ENCODE measurements at places on chromosomes 2 and 18.
A peak's percentile ranks its signal among the peaks of the same experiment; 100 is the strongest.

DNA sequence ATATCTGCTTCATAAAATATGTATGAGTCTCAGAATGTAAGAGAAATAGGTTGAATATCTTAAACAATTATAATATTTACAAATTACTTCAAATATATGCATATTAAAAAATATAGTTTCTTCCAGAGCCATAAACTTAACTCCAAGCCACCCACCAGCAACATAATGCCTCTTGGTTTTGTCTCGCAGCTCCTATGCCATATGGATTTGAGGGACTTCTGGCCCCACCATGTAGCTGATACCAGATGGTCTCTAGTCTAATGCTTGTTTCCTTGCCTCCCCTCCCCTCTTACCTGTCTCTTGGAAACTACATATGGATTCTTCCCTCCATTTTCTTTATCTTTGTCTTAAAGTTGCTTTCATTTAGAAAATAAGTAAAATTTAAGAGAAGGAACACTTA is 114.3 kb downstream of the GCA start:
- no peak for DNase-seq

- DNase-seq, result no peak
These were observed 34.9 kb upstream of the PLA2R1 start for GRCh38 chr2:160097326-160097725.

- no peak for DNase-seq
These were observed 448.1 kb downstream of the DCDC2C start for GRCh38 chr2:4151521-4151920.

DNA sequence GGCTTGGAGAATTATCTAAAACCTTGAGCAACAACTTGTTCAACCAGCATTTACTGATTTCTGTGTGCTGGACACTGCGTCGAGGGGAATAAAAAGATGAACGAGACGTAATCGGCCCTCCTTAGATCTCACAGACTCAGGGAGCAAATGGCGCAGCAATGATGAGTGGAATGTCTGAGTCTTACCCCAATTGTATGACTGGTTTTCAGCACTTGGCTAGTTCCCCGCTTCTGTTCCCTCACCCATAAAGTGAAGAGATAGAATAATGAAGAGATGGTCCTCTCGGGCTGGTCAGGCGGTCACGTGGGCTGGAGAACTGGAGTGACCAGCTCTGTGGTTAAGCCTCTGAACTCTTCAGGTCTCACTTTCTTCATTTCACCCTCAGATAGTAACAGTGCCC is 17.3 kb upstream of the GATA6 start:
- no peak for DNase-seq

- no peak for DNase-seq
These were observed 61.2 kb upstream of the RBBP8 start for GRCh38 chr18:22871809-22872525.

DNA sequence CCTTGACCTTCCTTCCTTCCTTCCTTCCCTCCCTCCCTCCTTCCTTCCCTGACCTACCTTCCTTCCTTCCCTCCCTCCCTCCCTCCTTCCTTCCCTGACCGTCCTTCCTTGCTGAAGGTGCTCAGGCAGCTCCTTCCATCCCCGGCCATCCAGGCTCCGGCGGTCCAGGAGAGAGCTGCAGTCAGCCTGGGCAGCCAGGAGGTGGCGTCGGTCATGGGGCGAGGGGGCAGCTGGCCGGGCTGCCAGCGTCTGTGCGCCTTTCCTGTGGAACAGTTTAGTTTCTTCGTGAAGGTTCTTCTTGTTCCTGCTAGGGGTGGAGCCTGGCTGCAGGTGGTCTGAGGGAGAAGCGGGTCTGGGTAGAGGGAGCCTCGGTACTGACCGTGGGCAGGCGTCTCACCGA is 15.7 kb downstream of the GPR35 start:
- peak; percentile 8 for DNase-seq

DNA sequence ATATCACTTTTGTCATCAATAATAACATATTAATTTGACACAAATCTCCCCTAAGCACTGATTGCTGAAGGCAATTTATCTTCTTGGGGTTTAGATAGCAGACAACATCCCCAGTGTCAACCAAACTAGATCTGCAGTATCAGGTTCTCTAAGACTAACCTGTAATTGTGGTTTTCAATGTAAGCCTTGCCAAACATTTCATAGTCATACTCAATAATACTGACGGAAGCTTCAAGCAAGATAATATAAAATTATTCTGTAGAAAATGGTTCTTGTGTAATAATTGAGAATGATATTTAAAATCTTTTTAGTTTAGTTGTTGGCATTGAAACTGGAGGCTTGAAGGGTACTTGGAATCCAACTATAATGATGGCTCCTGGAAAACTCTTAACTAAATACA is 186.3 kb downstream of the RIT2 start:
- DNase-seq, result no peak

- no peak for DNase-seq
These were observed 31.9 kb upstream of the REG3G start for GRCh38 chr2:78993518-78994148.

GRCh38 chr18:62617793-62618591 is 95.2 kb downstream of the ZCCHC2 start:
- no peak for DNase-seq

DNA sequence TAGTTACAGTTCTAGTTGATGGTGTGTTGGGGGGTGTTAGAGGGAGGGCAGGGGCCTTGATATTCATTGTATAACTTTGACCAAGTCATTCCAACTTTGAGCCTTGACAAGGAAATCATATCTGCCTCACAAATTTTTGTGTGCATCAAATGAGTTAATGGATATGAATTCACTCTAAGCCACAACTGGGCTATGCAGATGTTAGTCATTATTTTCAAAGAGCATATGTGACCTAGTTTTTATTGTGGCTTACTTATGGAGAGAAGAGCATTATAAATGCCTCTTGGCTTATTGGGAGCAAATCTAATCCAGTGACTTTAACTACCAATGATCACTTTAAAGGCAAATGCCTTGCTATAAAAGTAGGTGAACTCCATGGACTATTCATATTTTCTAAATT is 250.2 kb downstream of the LPIN1 start:
- DNase-seq, result no peak

- DNase-seq, result no peak
These were observed 136.9 kb downstream of the SLC4A10 start for GRCh38 chr2:161761160-161761559.

DNA sequence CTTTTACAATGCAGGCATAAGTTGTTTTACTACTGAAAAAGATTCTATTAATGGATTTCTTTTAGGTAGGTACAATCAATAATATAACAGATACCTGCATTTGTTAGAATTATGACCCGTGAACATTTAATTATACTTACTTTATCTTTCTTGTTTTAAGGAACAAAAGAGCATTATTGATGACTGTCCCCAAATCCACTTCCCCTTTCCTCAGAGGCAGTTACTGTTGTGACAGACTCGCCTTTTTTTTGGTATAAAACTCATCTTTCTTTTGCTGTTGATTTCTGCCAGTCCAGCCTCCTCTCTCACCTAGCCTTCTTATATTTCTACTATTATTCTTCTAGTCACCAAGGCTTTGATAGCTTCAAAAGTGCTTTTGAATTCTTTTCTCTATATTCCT is 12.1 kb downstream of the ACTR3 start:
- no peak for DNase-seq

DNA sequence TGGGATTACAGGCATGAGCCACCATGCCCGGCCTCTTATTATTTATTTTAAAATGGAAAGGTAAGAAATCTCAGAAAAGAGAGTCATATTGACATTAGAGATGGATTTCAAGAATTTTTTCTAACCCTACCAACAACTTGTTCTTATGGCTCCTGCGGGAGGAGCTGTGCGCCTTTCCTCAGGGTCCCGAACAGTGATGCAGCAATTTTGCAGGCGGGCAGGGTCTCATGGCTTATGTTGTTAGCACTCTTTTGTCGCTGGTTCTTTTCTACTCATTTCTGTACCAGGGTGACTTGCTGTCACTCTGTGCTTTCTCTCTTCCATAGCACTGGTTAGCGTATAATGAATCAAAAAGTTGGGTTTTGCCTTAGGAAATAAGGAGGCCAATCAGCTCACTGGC is 148.8 kb upstream of the DLGAP1 start:
- no peak for DNase-seq

DNA sequence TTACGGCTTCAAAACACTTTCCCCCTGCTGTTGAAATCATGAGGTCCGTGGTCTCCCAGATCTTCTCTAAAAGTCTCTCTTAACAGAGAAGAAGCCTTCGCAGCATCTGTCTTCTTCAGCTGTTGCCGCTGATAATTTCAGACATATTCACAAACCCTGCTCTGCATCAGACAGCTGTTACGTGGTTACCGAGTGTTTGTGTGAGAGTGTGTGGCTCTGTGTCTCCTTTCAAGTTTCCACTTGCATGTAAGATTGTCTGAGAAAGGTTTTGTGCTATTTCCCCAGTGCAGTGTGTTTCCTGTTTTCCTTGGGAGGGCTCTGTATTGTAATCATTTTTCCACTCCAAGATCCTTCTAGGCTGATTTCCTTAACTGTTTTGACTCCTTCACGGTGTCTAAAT is 32.8 kb downstream of the MAIP1 start:
- no peak for DNase-seq

DNA sequence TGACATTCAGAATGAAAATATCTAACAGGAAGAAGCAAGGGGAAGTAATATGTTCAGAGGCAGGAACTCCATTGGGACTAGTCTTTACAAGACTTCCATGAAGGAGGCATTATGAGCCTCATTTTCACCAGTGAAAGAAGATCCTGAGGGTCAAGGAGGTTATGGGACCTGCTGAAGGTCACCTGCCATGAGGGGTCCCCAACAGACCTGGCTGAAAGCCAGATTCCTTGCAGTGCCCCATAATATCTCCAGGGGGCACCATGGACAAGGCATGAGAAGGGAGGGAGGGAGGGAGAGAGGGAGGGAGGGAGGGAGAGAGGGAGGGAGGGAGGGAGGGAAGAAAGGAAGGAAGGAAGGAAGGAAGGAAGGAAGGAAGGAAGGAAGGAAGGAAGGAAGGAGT is 27.9 kb downstream of the XDH start:
- DNase-seq, result no peak

- no peak for DNase-seq
These were observed 422.5 kb upstream of the CRIM1 start for GRCh38 chr2:35933031-35933430.

DNA sequence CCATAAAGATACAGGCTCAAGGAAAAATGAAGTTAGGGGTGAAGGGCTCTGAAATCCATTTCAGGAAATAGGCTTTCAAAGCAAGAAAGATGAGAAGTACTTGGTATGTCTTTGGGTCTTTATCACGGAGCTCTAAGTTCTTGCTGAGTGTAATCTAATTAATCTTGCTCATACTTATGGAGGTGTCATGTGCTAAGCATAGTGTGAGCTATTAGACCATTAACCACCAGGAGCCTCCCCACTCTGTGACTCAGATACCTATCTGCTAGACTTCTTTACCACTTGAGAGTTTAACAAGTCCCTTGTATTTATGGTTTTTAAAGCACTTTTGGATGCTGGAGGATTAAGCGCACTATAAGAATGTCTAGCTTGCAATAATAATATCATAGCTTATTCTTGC is 678.7 kb downstream of the EPHA4 start:
- DNase-seq, result no peak

- no peak for DNase-seq
These were observed 26.7 kb downstream of the COPS9 start for GRCh38 chr2:240109386-240109785.

GRCh38 chr2:242063850-242064249 is 194.3 kb downstream of the RTP5 start:
- DNase-seq, result no peak

DNA sequence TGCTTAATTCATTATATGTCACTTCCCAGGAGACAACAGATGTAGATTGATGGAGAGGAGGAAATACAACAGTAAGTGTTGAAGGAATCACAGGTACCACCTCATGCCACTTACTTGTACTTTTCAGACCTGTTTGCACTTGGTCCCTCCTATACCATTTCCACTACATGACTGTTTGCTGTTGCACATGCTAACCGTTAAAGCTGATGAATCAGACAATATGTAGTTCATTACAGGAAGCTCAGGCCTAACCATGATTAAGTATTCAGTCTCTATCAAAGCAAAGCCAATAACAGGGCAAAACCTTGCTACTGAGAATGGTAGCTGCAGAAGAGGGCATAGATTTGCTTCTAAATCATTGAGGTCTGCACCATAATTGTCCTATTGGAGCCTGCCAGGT is 30.2 kb upstream of the GRP start:
- DNase-seq, result no peak

GRCh38 chr2:240227538-240228428 is 87.3 kb upstream of the OTOS start:
- no peak for DNase-seq

DNA sequence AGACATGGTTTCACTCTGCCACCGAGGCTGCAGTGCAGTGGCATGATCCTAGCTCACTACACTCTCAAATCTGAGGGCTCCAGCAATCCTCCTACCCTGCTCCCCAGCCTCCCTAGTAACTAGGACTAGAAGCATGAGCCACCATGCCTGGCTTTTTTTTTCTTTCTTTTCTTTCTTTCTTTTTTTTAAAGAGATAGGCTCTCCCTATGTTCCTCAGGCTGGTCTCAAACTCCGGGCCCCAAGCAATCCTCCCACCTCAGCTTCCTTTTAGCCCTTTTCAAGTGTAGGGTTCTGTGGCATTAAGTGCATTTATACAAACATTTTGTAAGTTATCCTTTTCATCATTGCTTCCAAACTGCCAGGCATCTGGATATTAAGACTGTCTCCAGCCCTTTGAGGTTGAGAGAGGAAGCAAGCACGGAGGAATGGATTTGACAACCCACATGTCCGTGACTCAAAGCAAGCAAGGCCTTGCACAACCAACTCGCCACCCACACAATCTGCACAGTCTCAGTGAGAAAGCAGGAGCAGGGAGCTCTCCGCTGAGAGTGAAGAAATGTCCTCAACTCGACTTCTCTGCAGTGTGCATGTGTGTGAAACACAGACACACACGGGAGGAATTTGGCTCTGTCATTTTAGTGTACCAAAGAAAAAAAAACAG is 65.6 kb downstream of the ATP8B1 start:
- no peak for DNase-seq

GRCh38 chr2:235716875-235717496 is 223.1 kb downstream of the AGAP1 start:
- DNase-seq, result no peak

DNA sequence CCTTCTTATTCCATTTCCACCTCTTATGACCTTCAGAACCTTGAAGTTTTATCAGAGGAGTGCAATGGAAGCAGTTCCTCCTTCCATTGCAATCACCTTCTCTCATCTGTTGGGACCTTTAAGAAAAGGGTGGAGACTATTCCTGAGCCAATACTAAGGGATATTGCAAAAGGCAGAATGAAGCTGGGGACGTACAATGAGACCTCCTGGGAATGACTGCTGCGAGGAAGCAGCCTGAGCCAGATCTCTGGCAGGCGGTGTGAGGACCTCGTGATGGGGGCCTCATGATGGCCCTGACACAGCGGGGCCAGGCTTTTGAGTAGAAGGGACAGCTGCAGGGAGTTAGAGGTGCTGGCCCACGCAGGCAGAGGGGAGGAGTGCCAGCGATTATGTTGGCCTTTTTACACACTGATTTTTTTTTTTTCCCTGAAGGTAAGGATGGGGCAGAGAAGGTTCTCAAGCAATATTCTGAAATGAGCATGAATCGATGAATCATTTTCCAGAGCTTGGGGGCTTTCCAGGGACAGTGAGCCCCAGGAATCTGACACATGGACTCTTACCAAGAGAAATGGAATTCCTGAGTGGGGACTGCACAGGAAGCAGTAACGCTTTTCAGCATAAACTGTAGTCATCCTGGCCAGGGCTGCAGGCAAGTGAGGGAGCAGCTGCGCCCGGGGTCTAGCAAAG is 40.0 kb upstream of the LAPTM4A start:
- DNase-seq, result no peak

GRCh38 chr2:228600265-228600664 is 418.8 kb upstream of the SPHKAP start:
- no peak for DNase-seq

GRCh38 chr2:136025057-136025973 is 39.9 kb upstream of the DARS1 start:
- peak; percentile 17 for DNase-seq
